Activated CD4-positive, alpha-beta memory T cell treated with anti-CD3 and anti-CD28 coated beads for 36 hours (primary cell): ENCODE measurements at places on chromosomes 2 and 18. TPM values are rescaled to one million over a fixed set of nuclear protein-coding genes. Genes with fewer than 3 reads are reported as not detected.

DNA sequence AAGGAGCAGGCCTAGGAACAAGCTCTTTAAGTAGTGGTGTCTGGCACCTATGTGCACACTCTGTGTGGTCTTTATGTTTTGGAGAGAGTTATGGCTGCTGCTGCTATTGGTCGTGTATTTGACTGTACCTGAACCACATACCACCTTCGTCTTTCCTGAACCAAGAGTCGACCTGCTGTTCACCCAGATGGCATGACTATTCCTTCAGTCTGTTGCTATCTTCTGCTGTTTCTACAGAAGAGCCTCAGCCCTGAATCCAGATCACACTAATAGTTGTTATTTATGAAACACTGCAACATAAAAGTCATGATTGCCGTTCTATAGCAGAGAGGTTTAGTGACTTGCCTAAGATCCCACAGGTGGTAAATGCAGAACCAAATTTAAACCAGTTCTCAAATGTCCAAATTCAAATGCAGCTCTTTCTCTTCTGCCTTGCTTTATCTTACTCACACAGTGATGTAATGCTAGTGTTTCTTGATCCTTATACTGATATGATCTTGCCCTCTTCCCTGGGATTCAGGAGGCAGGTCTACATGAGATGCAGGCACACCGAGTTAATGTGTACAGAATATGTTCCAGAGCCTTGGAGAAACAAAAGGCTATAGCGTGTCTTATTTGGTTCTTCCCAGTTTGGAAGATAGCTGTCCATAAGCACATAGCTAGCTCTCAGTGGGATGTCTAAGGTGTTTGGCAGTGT lies 122.1 kb upstream of the FOSL2 start:
- no peak for DNase-seq
- H3K4me1 ChIP-seq, result peaks cover 40% of the 10 kb centered on the region
- no peaks in the 10 kb centered on the region for H3K27me3 ChIP-seq
- no peak overlapping the region for H3K4me3 ChIP-seq
- H3K27ac ChIP-seq, result no peak overlapping the region

The MATN3 gene
- total RNA-seq, result not detected

DNA sequence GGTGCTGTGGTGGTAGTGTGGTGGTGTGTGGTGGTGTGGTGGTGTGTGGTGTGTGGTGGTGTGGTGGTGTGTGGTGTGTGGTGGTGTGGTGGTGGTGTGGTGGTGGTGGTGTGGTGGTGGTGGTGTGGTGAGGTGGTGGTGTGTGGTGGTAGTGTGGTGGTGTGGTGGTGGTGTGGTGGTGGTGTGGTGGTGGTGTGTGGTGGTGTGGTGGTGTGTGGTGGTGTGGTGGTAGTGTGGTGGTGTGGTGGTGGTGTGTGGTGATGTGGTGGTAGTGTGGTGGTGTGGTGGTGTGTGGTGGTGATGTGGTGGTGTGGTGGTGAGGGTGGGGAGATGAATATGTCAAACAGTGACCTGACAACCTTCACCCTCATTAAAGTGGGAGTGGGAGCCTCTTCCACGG lies 55.6 kb upstream of the DLGAP1 start:
- no peaks in the 10 kb centered on the region for H3K27me3 ChIP-seq
- H3K4me3 ChIP-seq, result no peak overlapping the region
- H3K4me1 ChIP-seq, result no peaks in the 10 kb centered on the region
- no peaks in the 10 kb centered on the region for H3K36me3 ChIP-seq

The FBXO36 gene
- total RNA-seq, result 1.5 TPM

DNA sequence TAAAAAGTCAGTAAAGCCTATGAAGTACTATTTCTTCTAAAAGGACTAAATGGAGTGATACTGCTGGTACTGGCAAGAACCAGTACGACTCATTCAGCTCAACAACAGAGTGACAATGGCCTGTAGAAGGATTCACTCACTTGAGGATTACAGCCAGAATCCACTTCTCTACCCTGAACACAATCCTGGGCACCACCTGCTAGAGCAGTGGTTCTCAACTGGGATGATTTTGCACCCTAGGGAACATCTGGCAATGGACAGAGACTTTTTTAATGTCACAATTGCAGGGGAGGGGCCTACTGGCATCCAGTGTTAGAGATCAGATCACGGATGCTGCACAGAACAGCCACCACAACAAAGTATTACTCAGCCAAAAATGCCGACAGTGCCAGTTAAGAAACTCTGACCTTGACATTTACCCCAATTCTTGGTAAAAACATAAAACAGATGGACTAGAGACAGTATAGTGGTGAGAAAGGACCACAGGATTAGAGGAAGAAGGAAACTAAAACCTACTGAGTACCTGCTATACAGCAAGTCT lies 5.0 kb downstream of the SPIRE1 start:
- H3K36me3 ChIP-seq, result no peaks in the 10 kb centered on the region
- peaks cover 8% of the 10 kb centered on the region for H3K27me3 ChIP-seq
- DNase-seq, result peak; percentile 49
- H3K27ac ChIP-seq, result peak overlapping the region; percentile 24
- H3K4me3 ChIP-seq, result no peak overlapping the region
- peaks cover 24% of the 10 kb centered on the region for H3K4me1 ChIP-seq

DNA sequence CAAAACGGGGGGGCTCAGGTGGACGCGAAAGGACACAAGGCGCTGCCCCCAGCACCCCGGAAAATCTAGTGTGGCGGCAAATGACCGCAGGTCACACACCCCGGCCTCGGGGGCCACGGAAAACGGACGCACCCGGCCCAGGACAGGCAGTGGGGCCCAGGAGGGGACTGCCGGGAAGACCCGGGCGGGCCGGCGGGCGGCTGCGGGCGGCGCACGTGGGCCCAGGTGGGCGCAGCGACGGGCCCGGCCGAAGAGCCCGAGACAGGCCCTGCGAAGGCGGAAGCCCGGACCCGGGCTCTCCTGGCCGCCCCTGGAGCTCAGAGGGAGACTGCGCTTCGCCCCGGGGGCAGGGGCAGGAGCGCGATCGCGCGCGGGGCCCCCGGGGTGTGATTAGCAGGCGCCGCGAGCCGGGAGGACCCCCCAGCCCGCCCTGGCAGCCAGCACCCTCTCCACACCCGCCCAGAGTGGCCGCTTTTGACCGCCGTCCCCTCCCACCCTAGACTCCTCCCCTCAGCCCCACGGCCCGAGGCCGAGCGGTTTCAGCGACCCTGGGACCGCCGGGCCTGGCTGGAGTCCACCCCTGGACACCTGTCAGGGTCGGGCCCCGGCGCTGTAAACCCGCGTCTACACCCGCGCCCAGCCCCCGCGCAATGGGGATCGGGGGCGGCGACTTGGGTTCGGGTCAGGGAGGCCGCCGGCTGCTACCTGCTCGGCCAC lies 773 bp downstream of the MBP start:
- peaks cover 51% of the 10 kb centered on the region for H3K4me1 ChIP-seq
- peak overlapping the region; percentile 93 for H3K27ac ChIP-seq
- H3K36me3 ChIP-seq, result peaks cover 27% of the 10 kb centered on the region
- DNase-seq, result peak; percentile 49
- peak overlapping the region; percentile 96 for H3K4me3 ChIP-seq

DNA sequence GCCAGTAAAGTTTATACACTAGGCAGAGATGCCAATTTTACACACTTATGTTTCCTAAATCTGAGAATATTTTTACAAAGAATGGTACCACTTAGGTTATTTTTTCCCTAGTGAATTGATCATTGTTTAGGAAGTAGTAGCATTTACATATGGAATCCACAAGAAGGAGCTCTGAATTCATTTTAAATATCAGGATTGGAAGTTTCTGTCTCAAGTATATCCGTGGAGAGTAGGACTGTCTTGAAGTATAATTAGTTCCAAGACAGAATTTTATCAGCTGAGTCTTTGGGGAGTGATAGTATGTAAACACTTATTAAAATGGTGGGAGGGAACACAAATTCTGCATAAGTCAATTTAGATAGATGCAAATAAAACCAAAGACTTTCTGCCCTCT lies 82.3 kb upstream of the FAM98A start:
- DNase-seq, result no peak
- H3K36me3 ChIP-seq, result no peaks in the 10 kb centered on the region
- no peak overlapping the region for H3K4me3 ChIP-seq
- H3K27me3 ChIP-seq, result no peaks in the 10 kb centered on the region
- no peak overlapping the region for H3K27ac ChIP-seq

The SPR gene
- 8.5 TPM for total RNA-seq

DNA sequence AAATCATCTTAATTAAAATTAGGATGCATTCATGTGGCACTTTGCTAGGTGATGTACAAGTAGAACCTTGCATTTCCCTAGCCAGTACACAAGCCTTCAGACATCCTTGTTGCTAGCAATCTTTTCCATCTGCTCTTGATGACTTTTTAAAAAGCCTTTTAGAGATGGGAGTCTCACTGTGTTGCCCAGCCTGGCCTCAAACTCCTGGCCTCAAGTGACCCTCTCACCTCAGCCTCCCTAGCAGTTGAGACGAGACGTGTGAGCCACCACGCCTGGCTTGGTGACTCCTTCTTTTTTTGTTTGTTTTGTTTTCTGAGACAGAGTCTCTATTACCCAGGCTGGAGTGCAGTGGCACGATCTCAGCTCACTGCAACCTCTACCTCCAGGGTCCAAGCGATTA lies 1.7 kb upstream of the CCDC88A start:
- H3K4me1 ChIP-seq, result peaks cover 23% of the 10 kb centered on the region
- H3K27me3 ChIP-seq, result peaks cover 12% of the 10 kb centered on the region
- DNase-seq, result no peak
- H3K36me3 ChIP-seq, result no peaks in the 10 kb centered on the region

GRCh38 chr2:122422384-122422991 lies 667.0 kb downstream of the TSN start:
- no peaks in the 10 kb centered on the region for H3K4me1 ChIP-seq
- no peak for DNase-seq
- no peaks in the 10 kb centered on the region for H3K36me3 ChIP-seq
- no peak overlapping the region for H3K4me3 ChIP-seq
- no peaks in the 10 kb centered on the region for H3K27me3 ChIP-seq

- no peaks in the 10 kb centered on the region for H3K36me3 ChIP-seq
- H3K4me3 ChIP-seq, result no peak overlapping the region
- no peaks in the 10 kb centered on the region for H3K4me1 ChIP-seq
- no peak for DNase-seq
Measured at GRCh38 chr18:36338403-36338933, 41.0 kb downstream of the FHOD3 start.

The CYP26B1 gene
- not detected for total RNA-seq

The NEB gene
- total RNA-seq, result 0.14 TPM

The SLC4A1AP gene
- 26.5 TPM for total RNA-seq

The ANKRD30B gene
- total RNA-seq, result not detected

- no peaks in the 10 kb centered on the region for H3K36me3 ChIP-seq
- peaks cover 2% of the 10 kb centered on the region for H3K27me3 ChIP-seq
- no peak overlapping the region for H3K27ac ChIP-seq
Measured at GRCh38 chr2:201852462-201852861, 46.1 kb downstream of the CDK15 start.

- H3K4me3 ChIP-seq, result peak overlapping the region; percentile 95
- DNase-seq, result no peak
- H3K36me3 ChIP-seq, result peaks cover 55% of the 10 kb centered on the region
Measured at GRCh38 chr2:219228911-219229304, 528 bp downstream of the ATG9A start.

The SP100 gene
- 152 TPM for total RNA-seq

DNA sequence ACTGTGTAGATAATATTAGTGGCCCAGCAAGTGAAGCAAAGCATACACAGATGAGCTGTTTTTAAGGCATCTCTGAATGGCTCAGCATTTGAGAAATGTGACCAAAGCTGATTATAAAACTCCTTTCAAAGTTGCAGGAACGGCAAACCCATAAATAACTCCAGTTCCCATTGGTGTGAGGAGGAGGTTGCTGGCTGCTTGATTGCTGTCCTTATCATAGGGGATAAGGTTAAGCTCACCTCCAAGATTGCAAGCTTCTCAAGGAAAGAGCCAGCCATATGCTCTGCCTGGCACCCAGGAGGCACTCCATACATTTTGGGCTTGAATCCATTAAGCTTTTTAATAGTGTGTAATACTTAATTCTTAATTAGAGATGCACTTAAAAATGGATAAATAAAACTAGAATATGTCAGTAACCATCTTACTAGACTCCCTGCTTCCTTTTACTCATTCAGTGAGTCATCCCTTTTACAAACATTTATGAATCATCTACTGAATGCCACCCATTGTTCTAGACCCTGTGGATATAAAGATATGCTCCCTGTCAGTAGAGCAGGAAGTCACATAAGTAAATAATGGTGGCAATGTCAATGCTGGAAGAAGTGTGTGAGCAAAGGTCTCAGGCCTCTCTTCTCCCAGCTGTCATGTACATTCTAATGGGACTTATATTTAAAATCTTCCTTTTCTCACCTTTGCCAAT lies 99.3 kb downstream of the SPATS2L start:
- no peaks in the 10 kb centered on the region for H3K27me3 ChIP-seq
- H3K27ac ChIP-seq, result peak overlapping the region; percentile 43
- H3K4me3 ChIP-seq, result no peak overlapping the region

DNA sequence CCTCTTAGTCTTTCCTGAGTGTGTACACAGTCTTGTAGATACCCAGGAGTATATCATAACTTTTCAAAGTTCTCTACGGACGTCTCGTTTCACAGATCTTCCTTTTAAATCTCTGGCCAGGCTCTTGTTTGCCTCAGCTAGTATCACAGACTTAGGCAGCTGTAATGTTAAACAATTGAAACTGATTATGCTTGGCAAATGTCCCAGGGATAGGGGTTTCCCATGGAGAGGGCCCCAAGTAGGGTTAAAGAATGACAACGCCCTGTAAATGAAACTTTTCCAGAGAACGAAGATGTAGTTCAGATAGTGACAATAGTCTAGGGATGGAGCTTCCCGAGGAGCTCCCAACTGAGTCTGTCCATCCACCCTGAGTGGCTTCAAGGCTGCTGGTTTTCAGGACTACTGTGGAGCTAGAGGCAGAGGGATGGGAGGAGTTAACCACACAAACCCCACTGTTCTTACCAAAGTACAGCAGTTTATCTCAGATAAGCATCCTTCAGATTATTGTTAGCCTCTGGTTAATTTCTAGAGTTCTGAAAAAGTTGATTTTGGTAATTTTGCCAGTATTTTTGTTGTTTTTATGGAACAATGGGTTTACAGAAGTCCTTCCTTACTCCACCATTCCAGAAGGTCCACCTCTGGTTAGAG lies 9.1 kb downstream of the NEURL3 start:
- no peak for DNase-seq
- no peak overlapping the region for H3K27ac ChIP-seq
- peaks cover 4% of the 10 kb centered on the region for H3K36me3 ChIP-seq
- H3K4me3 ChIP-seq, result no peak overlapping the region

The TMEM200C gene
- not detected for total RNA-seq

- H3K27me3 ChIP-seq, result peaks cover 14% of the 10 kb centered on the region
- H3K36me3 ChIP-seq, result no peaks in the 10 kb centered on the region
- peaks cover 7% of the 10 kb centered on the region for H3K4me1 ChIP-seq
- H3K4me3 ChIP-seq, result peak overlapping the region; percentile 61
- DNase-seq, result no peak
Measured at GRCh38 chr2:170771421-170771937, 1.3 kb downstream of the ERICH2 start.

The SYT4 gene
- not detected for total RNA-seq

GRCh38 chr18:50559752-50560680 lies at the start of gene MAPK4:
Gene MAPK4 (plus strand): TSS chr18:50560087. CDS start chr18:50663959, 103,872 bp downstream.
- DNase-seq, result peak; percentile 15
- peaks cover 4% of the 10 kb centered on the region for H3K4me1 ChIP-seq
- H3K27ac ChIP-seq, result no peak within 1 kb of the TSS
- peak within 1 kb of the TSS; percentile 38 for H3K4me3 ChIP-seq

The NT5DC4 gene
- not detected for total RNA-seq

The SPP2 gene
- total RNA-seq, result not detected
